ENCODE measurements at places on chromosomes 4 and X.
A peak's percentile ranks its signal among the peaks of the same experiment; 100 is the strongest.

GRCh38 chr4:72360075-72360474 is 208.9 kb downstream of the ADAMTS3 start:
- DNase-seq: no peak

- no peak for DNase-seq
Observed at GRCh38 chr4:183318656-183319055, 1.4 kb downstream of the CLDN22 start.

- DNase-seq: no peak
Observed at GRCh38 chr4:20623939-20624338, 76.3 kb upstream of the PACRGL start.

DNA sequence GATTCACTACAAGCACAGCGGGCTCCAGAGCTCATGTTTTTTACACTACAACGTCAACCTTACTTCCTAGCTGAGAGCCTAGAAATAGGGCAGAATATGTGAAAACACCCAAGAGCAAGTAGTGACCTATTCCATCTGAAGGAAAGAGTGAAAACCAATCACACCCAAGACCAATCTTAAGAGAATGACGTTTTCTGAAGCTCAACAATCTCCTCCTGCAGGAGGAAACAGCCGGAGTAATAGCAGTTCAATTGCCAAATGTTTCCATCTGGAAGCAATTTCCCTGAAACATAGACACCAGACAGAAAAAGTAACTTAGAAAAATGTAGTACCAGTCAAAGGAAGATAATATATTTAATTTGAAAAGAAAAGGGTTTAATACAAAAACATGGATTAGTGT is 142.4 kb downstream of the ANXA5 start:
- DNase-seq: no peak

DNA sequence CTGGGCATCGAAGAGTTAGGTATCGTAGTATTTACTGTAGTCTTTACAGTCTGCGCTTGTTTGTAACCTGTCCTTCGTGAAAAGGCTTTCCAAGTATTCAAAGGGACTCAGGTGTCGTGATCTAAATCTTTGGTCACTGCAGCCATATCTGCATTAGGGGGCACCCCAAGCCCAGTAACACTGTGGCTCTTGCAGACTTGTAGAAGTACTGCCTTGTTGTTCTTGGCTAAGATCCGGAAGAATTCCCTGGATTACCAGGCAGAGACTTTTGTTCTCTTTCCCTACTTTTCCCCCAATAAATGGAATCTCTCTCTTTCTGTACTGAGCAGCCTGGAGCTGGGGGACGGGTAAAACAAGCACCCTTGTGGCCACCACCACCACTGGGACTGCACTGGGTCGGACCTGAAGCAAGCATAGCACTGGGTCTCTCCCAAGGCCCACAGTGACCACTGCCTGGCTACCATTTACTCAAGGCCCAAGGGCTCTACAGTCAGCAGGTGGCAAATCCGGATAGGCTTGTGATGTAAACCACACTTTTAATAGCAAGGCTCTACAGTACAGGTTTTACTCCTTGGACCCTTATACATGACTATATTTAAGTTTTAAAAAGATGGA is 12.0 kb downstream of the CXorf58 start:
- peak; percentile 50 for DNase-seq
